ENCODE measurements at places on chromosomes 2 and 18.

DNA sequence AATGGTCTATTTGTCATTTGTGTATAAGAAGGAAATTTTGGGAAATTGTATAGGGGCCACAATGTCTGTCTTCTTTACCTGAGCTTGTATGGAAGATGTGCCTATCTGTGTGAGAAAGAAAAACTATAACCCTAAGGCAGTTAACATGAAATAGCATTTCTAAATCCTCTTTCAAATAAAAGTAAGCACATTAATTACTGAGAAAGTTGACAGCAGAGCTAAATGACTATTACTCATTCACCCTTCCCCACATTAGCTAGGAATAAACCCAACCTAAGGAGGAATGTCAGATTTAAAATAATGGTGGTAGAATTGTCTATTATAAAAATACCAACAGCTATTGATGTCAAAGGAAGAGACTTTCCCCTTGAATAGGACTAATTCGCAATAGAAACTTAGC lies 56.2 kb downstream of the SLC38A11 start:
- DNase-seq = no peak

DNA sequence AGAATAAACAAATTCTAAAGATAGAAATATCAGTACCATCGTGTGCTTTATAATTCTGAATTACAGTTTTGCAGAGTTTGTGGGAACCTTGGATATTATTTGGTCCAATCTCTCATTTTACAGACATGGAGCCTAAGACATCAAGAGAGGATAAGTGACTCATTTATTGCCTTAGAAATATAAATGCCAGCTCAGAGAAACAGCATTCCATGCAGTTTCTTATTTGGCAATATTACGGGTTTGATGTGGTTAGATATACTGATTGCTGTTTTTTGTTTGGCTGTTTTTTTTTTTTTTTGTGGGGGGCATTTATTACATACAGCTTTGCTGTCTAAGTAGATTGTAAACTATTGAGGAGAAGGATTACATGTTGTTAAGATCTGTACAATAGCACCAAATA lies 1241.1 kb upstream of the LRRTM1 start:
- DNase-seq = no peak

DNA sequence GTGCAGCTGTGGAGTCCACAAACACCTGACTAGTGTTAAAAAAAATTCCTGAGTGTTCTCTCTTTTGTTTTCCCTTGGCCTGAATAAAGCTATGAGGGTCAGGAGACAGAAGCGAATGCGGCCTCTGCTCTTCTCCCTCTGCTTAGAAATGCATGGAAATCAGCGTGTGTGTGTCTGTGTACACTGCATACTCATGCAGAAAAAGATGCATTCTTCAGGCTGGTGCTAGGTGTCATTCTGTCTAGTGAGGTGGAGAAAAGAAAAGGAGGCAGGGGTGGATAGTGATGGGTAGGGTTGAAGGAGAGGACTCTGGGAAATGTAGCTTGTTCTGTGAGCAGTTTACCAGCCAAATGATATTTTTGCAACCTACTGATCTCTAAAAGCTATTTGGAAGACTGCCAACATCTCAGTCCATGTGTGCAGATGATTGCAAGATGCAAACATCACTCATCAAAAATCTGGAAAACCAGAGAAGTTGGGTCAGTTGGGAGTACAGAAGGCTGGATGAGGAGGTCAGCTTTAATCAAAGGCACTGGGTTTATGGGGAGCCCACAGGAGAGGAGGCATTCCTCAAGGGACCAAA lies 177.7 kb downstream of the INSIG2 start:
- no peak for DNase-seq

DNA sequence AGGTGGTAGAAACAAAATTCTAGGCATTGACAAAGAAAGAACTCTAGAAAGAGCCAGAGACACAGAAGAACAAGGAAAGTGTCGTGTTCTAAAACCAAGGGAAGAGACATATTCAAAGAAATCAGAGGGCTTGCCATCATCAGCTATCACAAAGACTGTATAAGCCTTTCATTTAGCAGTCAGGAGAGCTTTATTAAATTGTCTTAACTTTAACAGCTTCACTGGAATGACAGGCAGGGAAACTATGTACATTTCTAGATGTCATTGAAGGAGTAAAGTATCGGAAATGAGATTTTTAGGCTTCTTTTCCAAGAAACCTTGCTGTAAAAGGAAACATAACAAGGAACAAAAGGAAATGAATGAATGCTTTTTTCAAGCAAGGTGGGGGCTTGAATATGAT lies 15.8 kb downstream of the KYNU start:
- DNase-seq = no peak

GRCh38 chr2:164967781-164968228 lies 12.5 kb upstream of the SLC38A11 start:
- DNase-seq = no peak

DNA sequence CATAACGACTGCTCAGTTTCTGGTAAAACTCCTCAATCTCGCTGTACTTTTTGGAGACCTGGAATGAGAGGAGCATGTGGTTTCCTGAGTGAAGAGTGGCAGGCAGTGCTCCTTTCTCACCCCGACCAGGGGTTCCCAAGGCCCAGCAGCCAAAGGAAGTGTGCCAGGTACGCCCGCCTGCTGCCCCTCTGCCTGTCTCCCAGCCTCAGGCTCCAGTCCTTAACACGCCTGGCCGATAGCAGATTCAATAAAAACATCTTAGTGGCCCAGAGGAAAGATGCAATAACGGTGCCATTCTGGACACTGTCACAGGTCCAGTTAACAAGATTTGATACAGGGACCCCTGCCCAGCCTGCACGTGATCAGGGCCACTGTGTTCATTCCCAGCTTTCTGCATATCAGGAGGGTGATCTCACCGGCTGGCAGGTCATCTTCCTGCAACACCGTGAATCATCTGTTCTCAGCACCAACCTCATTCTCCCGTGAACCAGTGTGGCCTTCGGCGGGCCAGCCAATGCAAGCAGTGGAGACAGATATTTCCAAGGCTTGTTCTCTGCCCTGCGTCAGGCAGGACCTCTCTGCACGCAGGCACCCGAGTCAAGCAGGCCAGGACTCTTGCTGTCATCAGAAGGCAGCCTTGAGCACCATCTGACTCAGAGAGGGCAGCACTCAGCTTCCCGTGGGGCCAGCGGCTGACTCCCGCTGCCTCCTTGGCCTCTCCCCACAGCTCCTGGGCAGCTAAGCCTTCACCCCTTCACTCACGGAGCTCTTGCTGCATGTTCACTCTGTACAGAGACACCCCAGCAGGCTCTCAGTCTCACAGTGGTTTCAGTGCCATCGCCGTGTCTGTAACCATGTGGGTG lies 9.5 kb downstream of the HS1BP3 start:
- no peak for DNase-seq

DNA sequence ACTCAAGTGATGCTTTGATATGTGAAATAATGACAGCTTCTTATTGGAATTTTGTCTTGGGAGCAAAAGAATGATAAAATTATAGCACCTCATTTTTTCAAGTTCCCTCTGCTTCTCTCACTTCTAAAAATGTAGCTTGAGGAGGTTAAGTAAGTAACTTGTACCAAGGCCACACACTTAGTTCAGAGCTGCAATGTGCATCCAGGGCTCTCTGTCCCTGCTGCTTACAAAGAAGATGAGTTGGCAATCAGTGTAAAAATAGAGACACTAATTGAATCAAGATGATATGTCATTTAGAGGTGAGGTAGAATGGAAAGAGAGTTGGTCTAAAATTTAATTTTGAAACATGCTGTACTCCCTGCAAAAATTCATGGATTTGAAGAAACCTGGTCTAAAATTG lies 312.0 kb upstream of the TNP1 start:
- DNase-seq = no peak

DNA sequence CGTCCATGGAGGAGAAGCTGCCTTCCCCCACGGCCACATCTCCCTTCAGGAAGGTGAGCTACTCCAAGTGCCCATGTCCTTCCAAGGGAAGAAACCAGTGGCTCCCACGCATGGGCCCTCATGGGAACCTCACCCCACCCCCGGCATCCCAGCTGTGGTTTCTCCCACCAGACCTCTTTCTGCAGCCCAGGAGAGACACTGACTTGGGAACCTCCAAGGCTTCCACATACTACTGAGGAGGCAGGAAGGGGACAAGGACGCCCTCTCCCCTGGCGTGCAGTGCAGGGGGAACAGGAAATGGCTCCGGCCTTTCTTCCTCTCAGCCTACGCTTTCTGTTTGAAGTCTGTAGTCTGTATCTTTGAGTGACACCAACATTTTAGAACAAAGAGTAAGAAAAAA lies 104.5 kb upstream of the EPC2 start:
- DNase-seq = no peak

DNA sequence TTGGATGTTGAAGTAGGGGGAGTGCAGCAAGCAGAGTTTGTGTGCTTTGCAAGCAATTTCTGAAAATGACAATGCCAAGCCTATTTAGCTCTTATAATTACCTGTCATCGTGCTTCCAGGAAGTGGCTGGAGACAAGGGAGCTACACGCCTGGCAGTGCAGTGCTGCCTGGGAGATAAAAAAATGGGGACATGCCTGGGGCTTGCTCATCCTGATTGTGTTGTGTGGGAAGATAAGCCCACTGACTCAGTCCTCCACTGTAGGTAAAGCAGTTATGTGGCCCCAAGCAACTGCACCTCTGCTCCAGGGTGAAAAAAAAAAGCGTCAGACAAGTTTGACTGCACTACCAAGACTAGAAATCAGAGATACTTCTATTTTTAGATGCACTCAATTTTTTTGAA lies 396.9 kb upstream of the NXPH2 start:
- DNase-seq = no peak

GRCh38 chr2:121128741-121129659 lies 156.0 kb downstream of the TFCP2L1 start:
- DNase-seq = peak; percentile 23
